ENCODE measurements at places on chromosomes 6 and 20.

DNA sequence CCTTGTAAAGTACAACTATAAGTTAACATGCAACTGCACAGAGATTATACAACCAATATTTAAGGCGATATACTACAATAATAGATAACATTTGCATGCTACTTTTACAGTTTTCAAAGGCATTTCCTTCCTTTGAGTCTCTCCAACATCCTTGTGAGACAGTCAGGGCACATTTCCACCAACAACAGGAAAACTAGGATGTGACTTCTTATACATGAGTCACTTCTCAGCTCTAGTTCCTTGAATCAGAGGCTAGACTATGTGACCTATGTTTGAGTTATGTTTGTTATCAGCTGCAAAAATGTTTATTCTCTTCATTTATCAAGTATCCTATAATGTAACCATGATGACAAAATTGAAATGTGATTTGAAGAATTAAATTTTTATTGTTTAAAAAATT is 51.7 kb upstream of the TFAP2D start:
- DNase-seq = peak; percentile 42

DNA sequence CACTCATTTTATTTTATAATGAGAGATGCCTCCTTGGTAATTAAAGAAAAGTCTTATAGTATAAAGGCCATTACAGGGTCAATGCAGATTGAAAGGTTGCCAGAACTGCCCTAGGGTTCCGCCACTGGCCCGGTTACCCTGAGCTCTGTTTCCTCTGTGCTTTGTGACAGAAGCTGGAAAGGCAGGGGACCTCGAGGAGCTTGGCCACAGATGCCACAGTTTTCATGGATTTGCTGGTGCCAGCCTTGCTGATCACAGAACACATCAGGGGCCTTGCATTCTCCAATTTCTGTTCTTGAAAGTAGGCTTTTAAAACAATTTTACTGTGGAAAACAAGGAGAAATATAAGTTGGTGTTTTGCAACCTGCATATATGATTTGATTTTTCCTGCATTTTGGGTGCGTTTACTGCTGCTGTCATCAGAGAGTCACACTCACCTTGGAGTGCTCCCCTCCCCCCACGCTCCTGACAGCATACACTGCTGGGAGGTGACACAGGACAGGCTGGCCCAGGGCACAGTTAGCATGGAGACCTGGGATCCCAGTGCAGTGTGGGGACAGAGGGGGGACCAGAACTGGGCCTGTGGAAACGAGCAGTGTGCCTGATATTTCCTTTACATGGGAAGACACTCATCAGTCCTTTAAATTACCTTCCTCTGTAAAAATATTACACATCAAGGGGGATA is 142.8 kb downstream of the CFAP61 start:
- no peak for DNase-seq

DNA sequence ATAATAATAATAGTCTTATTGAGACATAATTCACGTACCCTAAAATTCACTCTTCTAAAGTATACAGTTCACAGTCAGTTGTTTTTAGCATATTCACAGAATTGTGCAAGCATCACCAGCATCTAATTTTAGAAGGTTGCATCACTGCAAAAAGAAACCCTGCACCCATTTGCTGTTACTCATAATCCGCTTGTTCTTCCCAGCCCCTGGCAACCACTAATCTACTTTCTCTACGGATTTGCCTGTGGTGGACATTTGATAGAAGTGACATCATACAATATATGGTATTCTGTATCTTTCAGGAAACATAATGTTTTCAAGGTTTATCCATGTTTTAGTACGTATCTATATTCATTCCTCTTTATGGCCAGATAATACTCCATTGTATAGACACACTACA is 41.5 kb upstream of the FAM184A start:
- peak; percentile 10 for DNase-seq

DNA sequence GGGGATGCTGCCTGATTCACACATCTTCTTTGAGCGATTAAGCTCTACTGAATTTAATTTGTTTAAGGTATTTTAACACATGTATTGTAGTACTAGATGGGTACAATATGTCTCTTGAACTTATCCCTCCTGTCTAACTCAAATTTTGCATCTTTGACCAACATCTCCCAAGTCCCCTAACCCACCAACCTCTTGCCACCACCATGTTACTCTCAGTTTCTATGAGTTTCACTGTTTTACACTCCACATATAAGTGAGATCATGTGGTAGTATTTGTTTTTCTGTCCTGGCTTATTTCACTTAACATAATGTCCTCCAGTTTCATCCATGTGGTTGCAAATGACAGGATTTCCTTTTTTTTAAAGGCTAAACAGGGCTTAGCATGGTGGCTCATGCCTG is 38.7 kb upstream of the ENPP4 start:
- no peak for DNase-seq

- peak; percentile 4 for DNase-seq
These were observed 40.4 kb upstream of the ARG1 start for GRCh38 chr6:131532580-131533039.

GRCh38 chr6:127146932-127147331 is 28.5 kb downstream of the RSPO3 start:
- peak; percentile 84 for DNase-seq

DNA sequence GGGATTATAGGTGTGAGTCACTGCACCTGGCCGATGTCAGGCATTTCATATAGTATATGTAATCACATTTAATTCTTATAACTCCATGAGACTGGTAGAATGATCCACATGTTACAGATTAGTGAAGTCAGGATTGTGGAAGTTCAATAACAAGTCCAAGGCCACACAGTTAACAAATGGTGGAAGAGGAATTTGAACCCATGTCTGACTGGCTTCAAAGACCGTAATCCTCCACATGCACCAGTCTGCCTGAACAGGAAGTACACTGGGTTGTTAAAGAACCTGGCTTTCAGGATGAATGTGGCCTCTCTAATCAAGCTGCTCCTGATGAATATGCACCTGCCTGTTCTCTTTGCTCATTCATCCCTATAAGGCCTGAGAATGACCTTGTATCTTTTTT is 122.0 kb upstream of the HDAC2 start:
- DNase-seq = no peak

GRCh38 chr6:167506443-167507301 is 181.8 kb downstream of the TTLL2 start:
- DNase-seq = no peak

DNA sequence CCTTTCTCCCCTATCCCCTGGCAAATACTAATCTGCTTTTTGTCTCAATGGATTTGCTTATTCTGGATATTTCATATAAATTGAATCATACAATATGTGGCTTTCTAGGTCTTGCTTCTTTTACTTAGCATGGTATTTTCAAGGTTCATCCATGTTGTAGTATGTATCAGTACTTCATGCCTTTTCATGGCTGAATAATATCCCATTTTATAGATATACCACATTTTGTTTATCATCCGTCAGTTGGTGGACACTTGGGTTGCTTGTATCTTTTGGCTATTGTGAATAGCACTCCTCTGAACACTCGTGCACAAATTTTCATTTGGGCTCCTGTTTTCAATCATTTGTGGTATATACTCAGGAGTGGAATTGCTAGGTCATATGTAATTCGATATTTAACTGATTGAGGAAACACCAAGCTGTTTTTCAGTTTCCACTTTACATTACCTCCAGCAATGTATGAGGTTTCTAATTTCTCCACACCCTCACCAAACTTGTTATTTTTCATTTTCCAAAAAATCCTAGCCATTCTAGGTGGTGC is 30.5 kb upstream of the RIPPLY2 start:
- no peak for DNase-seq

DNA sequence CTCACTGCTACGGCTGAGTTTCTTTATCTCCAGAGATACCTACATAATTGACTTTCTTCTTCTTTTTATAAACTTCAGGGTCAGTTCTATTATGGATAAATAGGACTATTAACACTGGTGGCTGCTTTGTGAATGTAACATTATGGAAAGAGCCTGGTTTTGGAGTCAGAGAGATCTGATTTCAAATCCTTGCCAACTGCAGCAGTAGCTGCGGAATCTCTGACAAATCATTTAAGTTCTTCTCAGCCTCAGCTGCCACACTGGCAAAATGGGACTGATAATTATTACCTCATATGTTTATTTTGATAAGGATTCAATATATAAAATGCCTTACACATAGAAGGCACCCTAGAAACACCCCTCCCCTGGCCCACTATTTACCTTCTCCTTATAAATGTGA is 160.5 kb downstream of the BACH2 start:
- DNase-seq = no peak

GRCh38 chr6:143965503-143966171 is 42.4 kb downstream of the PLAGL1 start:
- peak; percentile 8 for DNase-seq

GRCh38 chr6:137258170-137258569 is 39.0 kb upstream of the IFNGR1 start:
- no peak for DNase-seq

GRCh38 chr6:134464690-134465411 is 146.9 kb upstream of the SGK1 start:
- peak; percentile 91 for DNase-seq

- DNase-seq = no peak
These were observed 30.6 kb downstream of the REPS1 start for GRCh38 chr6:138957484-138957883.

GRCh38 chr6:145406783-145407182 is 328.5 kb downstream of the EPM2A start:
- DNase-seq = no peak

- DNase-seq = peak; percentile 98
These were observed at the start of gene PKHD1 for GRCh38 chr6:52087498-52087999. PKHD1 (minus strand) TSS chr6:52087613; CDS start chr6:52084933, 2,680 bp downstream.

GRCh38 chr20:3350422-3350821 is 57.0 kb downstream of the DNAAF9 start:
- no peak for DNase-seq

DNA sequence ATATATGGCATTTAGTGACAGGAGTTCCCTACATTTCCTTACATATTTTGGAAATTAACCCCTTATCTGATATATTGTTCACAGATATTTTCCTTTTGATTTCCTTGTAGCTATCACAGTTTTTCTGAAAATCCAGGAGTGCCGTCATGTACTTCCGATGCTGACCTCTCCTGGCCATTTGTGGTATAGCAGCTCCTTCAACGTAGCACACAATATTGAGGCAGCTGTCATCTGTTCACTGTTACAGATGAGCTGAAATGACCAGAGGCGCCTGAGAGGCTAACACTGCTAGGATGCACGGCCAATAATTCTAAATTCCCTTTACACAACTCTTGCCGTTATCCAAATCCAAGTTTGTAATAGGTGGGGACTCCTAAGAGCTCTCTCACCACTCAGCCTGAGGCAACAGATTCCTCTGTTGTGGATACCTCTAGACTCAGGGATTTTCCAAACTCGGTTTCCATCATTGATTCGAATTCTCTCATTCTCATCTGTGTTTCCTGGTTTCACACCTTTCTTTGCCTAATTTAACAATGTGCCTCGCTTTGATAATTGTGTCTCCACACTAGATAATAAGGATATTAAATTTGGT is 53.0 kb downstream of the MMUT start:
- DNase-seq = peak; percentile 79

DNA sequence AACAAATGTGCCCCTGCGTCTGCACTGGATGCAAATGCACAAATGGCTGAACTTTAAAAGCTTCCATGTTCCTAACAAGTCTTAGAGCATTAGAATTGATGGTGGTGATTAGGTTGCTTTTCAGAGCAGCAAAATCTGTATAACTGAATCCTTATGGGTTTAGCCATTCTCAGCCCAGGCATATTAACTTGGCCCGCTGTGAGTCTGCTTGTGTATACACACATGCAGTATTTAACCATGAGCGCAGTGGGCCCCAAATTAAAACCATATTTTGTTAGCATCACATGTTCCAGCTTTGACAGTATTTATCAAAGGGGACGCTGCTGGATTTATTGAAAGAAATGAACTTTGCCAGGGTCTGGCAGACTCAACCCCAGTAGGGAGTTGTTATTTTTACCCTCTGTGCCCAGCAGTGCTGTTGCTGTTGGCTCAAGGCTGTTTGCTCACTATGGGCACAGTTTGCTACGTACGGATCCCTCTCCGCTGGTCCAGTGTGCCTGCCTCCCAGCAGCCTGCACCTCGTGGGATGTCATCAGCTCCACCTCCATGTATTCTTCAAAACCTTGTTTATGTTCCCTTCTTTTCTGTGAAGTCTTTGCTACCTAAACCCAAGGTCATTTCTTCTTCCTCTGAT is 144.7 kb downstream of the QRSL1 start:
- DNase-seq = no peak

GRCh38 chr6:149454346-149454848 is 30.4 kb downstream of the ZC3H12D start:
- DNase-seq = peak; percentile 82

GRCh38 chr20:46634528-46634927 is 16.7 kb downstream of the SLC13A3 start:
- peak; percentile 42 for DNase-seq

DNA sequence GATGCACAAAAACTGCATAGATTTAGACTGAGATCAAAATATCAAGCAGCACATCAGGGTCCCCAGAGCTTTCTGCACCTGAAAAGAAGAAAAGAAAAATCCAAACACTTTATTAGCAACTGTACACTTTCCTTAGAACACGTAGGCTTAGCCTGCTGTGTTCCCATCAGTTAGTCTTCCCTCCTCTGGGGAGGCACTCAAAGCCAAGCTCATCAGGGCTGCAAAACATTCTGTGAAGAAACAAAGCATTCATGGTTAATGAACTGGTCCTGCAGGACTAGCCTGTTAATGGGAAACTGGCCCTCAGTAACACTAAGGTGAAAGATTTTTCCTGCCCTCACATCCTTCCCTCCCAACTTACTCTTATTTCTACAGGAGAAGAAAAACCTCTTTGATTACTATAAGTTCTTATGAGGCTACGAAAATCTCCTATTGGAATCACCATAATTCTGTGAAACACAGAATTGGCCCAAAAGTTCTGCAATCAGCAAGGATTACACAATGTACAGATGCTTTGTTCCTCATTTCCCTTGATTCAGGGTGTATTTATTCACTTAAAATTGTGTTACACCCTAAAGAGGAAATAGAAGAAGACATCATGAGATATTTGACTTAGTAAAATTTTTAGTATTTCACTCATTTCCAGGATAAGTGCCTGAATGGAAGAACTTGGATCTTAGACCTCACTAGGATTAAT is 901.0 kb upstream of the MAP3K7 start:
- DNase-seq = peak; percentile 5

- no peak for DNase-seq
These were observed 28.2 kb upstream of the TAF8 start for GRCh38 chr6:42021847-42022754.

DNA sequence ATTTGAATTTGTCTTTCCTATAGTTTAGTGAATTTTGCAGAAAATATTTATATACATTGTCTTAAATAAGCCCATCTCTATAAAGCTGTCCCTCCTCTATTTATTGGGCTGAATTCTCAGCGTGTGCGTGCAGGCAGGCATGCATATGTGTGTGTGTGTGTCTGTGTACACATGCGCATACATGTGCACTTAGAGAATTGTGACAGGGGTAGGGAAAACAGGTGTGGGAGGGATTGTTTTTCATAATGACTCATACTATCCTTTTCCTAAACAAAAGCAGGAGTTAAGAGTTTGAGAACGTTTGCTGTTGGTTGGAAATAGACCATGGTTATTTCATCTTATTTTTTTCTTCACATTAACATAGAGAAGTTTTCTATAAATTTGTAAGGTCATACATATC is 43.4 kb upstream of the FABP7 start:
- no peak for DNase-seq
